ENCODE measurements at places on chromosomes 2 and 18.

- no peak for DNase-seq
These were observed 496 bp upstream of the NAPG start for GRCh38 chr18:10525371-10525691.

DNA sequence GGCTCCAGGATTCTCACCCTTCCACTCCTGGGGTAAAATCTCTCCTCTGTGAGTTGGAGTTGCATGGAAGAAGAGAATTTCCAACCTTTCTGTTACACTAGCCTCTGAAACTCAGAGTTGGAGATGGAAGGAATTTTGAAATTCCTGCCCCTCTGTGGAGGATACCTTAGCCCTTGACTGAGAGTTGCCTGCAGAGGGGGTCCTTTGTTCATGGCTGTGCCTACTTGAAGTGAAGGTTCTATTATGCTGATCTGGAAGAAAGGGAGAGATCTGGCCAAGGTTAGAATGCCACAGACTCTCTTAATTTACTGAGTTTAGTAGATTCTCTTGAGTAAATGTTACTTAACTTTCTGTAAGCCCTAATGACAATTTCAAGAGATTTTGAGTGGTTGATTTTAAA, 626.6 kb upstream of the GYPC start:
- DNase-seq, result no peak

- no peak for DNase-seq
These were observed 55.1 kb upstream of the MAPRE3 start for GRCh38 chr2:26915316-26915715.

DNA sequence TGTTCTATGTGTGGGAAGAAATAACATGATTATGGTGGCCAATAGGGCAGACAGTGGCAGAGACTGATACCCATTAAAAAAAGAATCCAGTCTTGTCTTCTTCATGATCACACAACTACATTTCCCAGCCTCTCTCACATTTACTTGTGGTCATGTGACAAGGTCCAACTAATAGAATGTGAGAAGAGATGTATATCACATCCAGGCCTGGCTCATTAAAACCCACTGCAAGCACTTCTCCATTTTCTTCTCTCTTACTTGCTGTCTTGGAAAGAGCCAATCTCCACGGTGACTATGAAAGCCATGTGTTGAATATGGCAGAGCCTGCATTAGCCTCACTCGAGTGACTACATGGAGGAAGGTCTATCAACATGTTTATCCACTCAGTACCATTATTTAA, 306.2 kb upstream of the ZEB2 start:
- DNase-seq, result no peak

GRCh38 chr2:143229952-143230351, 100.7 kb downstream of the ARHGAP15 start:
- no peak for DNase-seq

- no peak for DNase-seq
These were observed 9.9 kb downstream of the PLEKHM3 start for GRCh38 chr2:208015475-208015874.

DNA sequence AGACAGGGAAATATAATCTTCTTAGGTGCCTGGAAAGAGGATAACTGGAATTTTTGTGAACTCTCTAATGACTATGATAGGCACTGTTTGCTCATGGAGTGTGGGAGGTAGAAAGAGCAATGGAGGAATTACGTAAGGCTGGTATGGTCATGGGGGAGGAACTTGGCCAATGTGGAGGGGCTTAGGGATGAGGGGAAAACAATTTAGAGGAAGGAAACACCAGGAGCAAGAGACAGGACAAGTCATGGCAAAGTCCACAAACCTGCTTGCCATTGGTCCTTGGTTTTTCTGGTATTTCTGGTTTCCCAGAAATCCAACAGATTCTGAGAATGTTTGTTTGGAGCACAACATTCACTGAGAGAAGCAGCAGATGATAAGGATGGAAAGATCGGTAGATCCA, 274.2 kb downstream of the DYSF start:
- no peak for DNase-seq

DNA sequence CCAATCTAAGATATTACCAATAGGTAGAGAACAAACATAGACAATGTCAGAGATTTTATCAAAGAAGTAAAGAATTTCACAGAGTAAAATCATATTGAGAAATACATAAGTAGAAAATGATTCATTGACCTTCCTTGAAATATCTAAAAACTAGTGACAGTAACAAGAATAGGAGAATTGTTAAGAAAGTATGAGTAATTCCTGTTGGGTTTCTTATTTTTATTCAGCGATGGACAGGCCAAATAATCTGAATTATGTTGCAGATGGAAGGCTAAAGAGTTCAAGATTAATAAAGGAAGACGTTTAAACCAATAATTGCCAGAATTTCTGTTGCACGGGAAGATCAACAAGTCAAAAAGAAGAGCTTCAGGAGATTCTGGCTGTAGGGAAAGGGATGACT, 163.4 kb upstream of the RASGRP3 start:
- DNase-seq, result no peak

GRCh38 chr2:119426801-119427395, 4.8 kb upstream of the TMEM37 start:
- DNase-seq, result no peak

- DNase-seq, result no peak
These were observed 176.6 kb downstream of the SH3RF3 start for GRCh38 chr2:109305490-109306167.

DNA sequence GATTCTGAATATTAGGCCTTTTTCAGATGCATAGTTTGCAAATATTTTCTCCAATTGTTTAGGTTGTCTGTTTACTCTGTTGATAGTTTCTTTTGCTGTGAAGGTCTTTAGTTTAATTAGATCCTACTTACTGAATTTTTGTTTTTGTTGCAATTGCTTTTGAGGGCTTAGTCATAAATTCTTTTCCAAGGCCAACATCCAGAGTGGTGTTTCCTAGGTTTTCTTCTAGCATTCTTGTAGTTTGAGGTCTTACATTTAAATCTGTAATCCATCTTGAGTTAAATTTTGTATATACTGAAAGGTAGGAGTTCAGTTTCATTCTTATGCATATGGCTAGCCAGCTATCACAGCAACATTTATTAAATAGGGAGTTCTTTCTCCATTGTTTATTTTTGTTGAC, 404.8 kb downstream of the LNPK start:
- DNase-seq, result no peak

DNA sequence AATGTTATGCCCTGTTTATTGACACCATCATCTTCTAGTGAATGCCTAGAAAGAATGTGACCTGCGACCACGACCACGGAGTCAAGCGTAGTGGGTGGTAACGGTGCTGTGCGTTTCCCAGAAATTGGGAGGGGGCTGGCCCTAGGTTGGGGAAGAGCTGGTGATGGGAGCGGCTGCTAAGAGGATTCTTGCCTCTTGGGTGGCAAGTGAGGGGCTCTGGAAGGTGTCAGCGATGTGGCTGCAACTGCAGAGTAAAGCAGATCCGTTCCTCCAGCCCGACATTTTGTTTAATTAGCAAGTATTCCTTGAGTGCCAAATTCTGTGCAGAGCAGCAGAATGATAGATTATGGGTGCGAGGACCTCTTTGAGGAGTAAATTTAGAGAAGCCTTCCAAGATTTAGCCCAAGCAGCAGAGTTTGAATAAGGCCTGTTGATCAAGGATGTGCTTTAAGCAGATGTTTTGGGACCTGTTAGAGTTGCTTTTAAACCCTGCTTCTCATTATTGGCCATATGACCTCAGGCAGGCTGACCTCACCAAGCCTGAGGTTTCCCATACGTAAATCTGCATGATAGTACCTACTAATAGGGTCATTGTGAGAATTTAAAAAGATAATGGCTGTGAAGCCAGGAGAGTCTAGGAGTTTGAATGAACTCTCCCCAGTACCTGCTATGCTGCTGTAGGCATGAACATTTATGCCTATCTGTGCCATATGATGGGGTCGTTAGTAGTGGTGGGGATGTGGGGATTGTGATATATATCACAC, 287.7 kb downstream of the PTGR3 start:
- no peak for DNase-seq

DNA sequence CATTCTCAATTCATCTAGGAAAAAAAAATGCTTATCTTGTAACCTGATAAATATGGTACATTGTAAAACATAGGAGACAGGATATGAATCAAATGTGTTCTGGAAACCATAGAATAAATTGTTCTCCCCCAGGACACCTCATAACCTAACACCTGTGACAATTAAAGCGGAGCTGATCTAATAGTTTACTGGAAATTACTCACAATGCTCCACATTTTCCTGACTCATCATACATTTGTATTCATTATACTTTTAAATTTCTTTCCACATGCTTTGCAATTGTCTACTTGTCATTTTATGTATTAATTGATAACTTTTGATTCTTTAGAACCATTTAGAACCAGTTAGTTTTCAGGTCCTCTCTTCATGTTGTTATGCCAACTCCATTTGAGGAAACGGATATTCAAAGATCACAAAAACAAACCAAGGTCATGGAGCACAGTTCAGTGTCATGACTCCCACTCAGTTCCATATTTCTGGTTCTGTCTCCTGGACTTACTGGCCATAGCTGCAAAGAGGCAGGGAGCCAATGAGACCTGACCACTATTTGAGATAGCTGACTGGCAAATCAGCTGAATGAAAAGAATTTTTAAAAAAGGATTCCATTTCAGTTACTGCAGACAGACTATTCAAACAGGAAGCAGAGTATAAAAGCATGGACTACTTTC, 128.5 kb downstream of the CALCRL start:
- DNase-seq, result no peak

DNA sequence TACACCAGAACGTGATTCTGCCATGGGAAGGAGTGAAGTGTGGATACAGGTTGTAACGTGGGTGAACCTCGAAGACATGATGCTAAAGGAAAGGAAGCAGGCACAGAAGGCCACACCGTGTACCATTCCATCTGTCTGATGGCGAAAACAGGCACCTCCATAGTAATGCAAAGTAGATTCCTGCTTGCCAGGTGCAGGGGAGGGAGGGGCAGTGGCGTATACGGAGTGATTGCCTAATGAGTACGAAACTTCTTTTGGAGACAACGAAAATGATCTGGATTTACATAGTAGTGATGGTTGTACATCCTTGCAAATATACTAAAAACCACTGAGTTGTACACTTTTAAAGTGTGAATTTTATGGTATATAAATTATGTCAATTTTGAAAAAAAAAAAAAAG, 106.7 kb downstream of the GBX2 start:
- DNase-seq, result no peak

- DNase-seq, result no peak
These were observed 208.0 kb downstream of the RBM43 start for GRCh38 chr2:151053661-151053990.

DNA sequence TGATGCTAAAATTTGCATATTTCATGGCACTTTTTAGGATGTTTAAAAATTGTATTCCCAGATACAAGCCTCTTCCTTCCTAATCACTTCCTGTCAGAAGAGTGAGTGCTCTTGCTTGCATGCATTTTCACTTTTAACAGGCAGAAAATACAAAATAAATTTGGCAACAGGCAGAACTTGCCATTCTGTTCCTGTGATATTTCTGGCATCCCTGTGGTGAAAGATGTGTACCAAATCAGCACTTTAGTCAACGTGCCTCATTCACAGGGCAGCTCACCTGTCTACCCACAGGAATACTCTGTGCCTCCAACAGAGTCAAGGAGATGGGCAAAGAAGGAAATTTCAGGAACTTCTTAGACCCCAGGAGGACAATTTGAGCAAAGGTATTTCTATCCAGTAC, 360.9 kb downstream of the AKAIN1 start:
- no peak for DNase-seq

- no peak for DNase-seq
These were observed 391 bp downstream of the ZNF385B start for GRCh38 chr2:179861027-179861415.

- no peak for DNase-seq
These were observed 87.3 kb downstream of the LRRTM4 start for GRCh38 chr2:77434880-77435279.

DNA sequence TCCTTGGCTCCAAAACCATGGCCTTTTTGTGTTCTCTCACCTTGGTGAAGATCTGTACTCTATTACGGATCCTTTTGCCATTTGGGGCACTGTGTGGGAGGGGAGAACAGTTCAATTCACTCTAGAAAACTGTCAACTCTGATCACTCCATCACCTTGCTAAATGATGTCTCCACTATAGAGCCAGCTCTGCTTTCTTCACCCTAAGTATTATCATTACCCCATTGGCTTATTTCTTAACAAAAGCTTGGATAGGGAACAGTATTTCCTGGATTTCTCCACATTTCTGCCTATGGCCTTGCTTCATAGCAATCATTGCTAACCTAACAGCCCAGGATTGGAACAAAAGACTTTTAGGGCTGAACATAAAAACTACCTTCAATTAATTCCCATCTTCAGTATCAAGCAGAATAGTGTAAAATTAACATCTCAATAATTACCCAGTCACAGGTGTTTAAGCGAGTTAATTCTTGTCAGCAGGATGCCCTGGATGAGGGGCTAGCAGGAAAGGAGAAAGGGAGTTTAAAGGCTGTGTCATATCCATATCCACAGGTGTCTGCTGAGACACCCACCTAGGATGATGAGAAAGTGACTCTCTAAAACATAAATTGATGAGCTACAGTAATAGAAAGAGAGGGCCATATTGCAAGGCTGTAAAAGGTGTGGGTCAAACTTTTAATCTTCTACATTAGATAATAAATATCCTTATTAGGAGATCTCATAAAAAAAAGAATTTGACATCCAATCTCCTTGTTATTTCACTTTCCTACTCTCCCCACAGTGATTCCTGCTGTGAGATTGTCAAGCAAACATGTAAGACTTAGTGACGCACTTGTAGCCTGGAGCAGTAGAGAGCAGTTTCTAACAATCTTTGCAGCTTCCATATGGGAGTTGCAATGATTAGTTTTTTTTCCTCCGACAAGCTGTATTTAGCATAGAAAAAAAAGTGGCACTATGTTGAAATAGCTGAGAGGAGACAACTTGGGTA, 589.5 kb upstream of the NXPH2 start:
- DNase-seq, result no peak

DNA sequence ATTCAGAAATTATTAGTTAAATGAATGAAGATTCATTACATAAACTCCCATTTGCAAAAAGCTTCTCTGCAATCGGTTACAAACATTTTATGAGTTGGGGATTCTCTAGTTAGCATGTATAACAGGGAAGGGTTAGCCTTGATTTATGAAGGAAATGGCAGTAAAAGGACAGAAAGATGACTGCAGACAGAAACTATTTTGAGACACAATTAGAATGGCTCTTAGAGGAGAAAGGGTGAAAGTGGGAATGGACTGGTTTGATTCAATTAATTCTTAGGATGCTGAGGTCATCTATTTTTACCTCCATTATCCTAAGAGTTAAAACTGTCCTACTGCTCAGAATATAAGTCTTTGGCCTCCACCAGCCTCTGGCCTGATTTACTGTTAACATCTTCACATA, 250.8 kb upstream of the DLGAP1 start:
- no peak for DNase-seq

DNA sequence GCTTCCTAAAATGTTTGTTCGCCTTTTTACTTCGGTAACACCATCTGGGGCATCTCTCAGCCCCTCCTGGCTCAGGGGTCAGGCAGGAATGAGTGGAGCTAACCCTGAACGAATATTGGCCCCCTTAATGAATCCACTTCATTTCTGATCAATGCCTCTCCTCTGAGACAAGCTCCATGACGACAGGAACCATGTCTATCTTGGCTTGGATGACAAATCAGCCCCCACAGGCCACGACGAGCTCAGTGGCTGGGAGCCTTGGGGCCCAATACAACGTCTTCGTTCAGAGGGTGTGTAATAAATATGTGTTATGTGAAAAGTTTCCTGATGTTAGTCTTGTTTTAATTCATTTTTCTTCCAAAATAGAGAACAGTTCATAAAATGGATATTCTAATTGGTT, 133.0 kb downstream of the COL6A3 start:
- no peak for DNase-seq

- DNase-seq, result no peak
These were observed 25.6 kb downstream of the ARHGAP28 start for GRCh38 chr18:6755107-6755506.

All from stimulated activated CD4-positive, alpha-beta T cell treated with anti-CD3 and anti-CD28 coated beads, Interleukin-2, amount 100 ng/mL, for 24 hours (primary cell).